Fibroblast of skin of right biceps (primary cell): ENCODE measurements at places on chromosomes 4 and X.

GRCh38 chr4:112214390-112215264, 17.0 kb upstream of the AP1AR start:
- DNase-seq = peak; percentile 31

GRCh38 chrX:11655282-11656015, 10.3 kb downstream of the ARHGAP6 start:
- DNase-seq = no peak

DNA sequence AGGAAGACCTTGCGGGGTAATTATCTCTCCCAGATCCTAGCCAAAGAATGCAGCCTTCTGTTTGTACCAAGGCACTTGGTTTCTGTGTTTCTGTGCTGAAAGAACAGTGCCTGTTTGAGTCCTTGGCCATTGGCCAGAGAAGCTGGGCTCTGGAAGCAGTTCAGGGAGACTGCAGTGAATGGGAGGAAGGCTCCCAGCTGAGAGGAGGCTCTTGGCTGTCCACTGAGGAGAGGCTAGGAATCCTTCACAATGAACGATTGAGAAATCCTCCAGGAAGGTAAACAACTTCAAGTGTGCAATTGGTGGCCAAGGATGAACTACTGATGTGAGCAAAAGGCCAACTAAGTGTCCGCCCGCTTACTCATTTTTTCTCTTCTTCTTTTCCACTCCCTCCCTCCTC, 61.3 kb downstream of the HS3ST1 start:
- DNase-seq = peak; percentile 6

- peak; percentile 78 for DNase-seq
Measured at GRCh38 chr4:111961809-111962208, 183.4 kb upstream of the FAM241A start.

DNA sequence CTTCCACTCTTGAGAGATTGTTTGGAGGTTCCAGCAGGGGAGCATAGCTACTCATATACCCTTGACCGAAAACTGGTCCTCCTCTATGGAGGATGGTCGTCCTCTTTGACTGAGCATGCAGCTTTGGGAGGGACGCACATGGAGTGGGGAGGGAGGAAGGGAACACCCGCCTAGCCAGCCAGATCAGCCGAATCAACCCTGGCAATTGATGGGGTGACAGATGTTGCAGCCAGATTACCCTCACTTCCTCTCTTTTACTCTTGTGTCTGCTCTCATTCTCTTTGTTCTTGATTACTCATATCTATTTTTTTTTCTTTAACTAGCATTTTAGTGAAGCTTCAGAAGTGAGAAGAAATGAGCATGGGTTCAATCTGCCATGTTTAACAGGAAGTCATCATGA, 19.6 kb downstream of the MGST2 start:
- no peak for DNase-seq

GRCh38 chr4:140368686-140369085, 4.8 kb upstream of the SCOC start:
- no peak for DNase-seq

GRCh38 chr4:183503497-183504063, 1.3 kb upstream of the ING2 start:
- DNase-seq = no peak

DNA sequence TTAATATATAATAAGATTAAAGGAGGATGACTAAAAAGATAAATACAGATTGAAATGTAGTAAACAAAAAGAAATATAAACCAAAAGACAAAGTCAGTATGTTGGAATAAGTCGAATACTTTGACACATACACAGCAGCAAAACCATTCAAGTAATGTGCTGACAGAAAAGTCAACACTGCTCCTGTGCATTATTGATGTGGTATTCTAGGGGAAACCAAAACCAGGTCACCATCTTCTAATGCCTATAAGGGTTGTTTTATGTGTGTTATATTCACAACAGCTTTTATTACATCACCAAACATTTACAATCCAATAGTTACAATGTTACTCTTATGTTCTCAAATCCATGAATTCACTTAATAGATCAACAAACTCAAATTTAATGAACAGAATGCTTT, 111.8 kb upstream of the DKK2 start:
- DNase-seq = no peak

- no peak for DNase-seq
Measured at GRCh38 chrX:42027367-42028000, 104.1 kb upstream of the CASK start.

- no peak for DNase-seq
Measured at GRCh38 chr4:139628184-139629012, 37.2 kb upstream of the MGST2 start.

- DNase-seq = no peak
Measured at GRCh38 chrX:46211079-46211478, 334.1 kb downstream of the ZNF674 start.

DNA sequence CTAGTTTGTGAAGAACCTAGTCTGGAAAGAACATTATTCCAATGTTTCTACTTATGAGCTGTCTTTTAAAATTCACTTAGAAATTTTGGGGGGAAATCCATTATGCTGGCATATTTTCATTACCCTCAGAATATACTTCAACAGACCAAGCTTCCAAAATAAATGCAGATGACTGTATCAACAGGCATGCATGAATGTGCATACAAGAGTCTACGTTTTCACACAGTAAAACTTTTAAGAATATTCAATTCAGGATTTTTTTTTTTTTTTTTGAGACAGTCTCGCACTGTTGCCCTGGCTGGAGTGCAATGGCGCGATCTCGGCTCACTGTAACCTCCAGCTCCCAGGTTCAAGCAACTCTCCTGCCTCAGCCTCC, 49.7 kb downstream of the ABCG2 start:
- DNase-seq = peak; percentile 41

DNA sequence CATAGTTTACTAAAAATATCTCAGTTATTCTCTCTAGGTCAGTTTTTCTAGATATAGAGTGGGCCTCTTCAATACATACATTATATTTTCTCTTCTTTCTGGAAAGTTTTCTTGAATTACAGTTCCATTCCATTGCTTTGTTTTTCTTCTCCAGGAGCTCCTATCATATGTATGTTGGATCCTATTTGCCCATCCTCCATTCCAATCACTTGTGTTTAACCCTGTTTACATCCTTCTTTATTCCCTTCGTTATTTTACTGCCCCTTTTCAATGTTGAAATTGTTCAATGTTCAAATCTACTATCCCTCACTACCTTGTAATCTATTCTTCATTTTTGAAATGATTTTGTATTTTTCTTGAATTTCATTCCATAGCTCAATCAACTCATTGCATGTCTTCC, 97.4 kb downstream of the IRF2 start:
- no peak for DNase-seq

- peak; percentile 22 for DNase-seq
Measured at GRCh38 chrX:136711147-136711546, 63.2 kb downstream of the CD40LG start.

GRCh38 chr4:71254451-71255012, 84.3 kb upstream of the SLC4A4 start:
- DNase-seq = no peak

DNA sequence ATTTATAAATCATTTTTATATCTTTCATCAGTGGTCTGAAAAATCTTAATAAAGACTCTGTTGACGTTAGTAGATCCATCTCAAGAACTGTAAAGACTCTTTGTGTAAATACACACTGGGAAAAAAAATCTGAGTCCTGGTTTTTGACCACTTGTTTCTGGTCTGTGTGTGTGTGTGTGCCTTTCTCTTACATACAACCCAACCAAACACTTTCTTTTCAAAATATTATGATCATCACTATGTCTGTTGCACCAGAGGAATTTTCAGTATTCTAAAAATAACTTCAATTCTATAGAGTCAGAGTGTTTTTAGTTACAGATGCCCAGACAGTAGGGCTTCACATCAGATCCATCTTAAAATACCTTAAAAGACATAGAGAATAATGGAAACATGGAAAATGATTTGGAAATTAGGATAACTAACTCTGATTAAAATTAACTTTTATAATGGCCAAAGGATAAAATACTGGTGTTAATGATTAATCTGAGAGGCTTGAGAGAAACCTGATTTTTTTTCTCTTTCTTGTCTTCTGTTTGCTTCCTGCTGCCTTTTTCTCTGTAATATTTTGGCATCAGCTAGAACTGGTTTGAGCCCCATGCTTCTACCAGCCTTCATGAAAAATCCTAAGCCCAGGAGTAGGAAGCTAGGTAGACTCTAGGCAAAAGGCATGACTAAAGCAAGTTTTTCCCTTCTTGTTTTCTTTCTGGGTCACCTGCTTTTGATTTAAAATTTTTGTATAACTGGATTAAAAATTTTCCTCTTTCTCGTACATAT, 99.7 kb downstream of the ATXN3L start:
- peak; percentile 65 for DNase-seq

DNA sequence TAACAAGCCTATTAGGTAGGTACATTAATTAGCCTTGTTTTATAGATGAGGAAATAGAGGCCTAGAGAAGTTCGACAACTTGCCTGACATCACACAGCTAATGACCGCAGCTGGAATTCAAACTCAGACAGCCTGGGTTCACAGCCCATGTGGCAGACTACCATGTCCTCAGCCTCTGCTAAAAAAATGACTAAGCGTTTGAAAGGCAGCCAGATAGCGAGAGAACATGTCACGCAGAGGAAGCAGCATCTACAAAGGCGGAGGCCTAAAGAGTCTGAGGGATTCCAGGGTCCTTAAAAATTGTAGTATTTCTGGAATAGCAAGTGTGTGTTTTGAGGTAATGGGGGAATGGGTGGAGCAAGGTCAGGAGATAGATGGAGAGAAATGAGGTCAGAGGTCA, 33.2 kb upstream of the BMP15 start:
- DNase-seq = peak; percentile 49

- no peak for DNase-seq
Measured at GRCh38 chr4:7402526-7402925, 32.2 kb downstream of the PSAPL1 start.

DNA sequence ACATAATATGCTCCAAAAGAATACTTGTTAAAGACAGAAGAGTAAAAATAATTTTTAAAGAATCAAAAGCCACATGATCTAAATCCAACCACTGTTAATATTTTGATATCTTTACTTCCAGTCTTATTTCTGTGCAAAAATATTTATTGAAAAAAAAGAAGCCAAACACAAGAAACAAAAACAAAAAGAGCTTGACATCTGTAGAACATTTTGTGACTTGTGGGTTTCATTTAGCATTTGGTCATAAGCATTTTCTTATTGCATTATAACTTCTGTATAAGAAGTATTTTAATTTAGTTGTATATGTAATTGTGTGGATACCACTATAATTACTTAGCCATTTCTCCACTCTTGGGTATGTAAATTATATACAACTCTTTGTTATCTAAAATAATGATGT, 63.1 kb downstream of the DIPK2B start:
- DNase-seq = no peak

DNA sequence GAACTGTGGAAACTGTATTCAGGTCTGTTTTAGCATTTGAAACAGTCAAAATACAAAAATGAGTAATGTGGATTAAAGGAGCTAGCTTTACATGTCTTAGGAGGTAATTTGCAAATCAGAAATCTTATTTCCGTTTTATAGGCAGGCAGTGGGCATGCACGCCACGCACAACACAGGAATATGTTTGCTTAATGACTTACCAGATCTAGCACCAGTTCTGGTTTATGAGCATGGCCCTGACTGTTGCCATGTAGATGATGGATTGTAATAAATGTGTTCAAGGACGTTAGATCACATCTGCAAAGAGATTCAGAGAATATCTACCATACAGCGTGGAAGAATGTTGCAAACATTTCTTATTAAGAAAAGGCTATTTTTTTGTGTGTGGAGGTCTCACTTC, 344.5 kb upstream of the NR3C2 start:
- no peak for DNase-seq

GRCh38 chr4:106264331-106264728, 51.7 kb downstream of the TBCK start:
- DNase-seq = no peak

DNA sequence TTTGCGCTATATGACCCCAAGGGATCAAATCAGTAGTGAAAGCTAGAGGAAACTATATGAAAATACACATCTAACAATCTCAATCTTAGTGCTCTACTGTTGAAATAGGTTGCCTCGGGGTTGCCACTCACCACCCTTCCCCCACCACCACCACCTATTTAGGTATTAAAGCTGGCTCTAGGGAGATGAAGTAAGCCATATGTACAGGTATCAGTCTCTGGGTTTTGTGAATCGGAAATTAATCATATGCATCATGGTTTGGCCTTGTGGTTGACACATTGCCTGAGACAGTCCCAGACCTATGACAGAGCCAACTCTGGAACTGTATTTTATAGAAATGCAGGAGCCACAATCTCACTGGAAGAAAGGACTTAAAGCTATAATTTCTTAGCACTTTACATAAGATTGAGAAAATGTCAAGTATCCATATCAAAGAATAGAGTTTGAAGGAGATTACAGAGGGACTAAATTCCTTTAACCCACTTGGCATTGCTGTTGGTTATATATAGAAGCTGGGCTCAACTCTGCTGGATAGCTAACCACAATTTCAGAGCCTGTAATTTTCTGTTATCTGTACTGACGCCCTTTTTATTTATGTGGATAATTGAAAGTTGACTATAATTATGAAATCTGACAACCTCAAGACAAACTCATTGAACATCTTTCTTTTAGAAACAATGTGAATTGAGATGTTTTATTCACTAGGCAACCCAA, 26.7 kb upstream of the BMP2K start:
- no peak for DNase-seq

- no peak for DNase-seq
Measured at GRCh38 chrX:24574743-24575142, 72.4 kb downstream of the PCYT1B start.

- peak; percentile 91 for DNase-seq
Measured at GRCh38 chr4:130210864-130211263, 1114.9 kb downstream of the C4orf33 start.

- no peak for DNase-seq
Measured at GRCh38 chr4:3043282-3044020, 30.9 kb downstream of the HTT-AS start.

- peak; percentile 53 for DNase-seq
Measured at GRCh38 chr4:143586080-143586479, 72.6 kb downstream of the SMARCA5 start.
